ENCODE measurements at places on chromosomes 16 and 17. TPM values are rescaled to one million over a fixed set of nuclear protein-coding genes. Genes with fewer than 3 reads are reported as not detected.

Gene SECTM1
- total RNA-seq = 56.0 TPM

Gene C16orf78
- total RNA-seq = not detected

Gene CDRT15
- total RNA-seq = not detected

- DNase-seq = no peak
Observed at GRCh38 chr16:2830355-2830695, 222 bp downstream of the ZG16B start.

DNA sequence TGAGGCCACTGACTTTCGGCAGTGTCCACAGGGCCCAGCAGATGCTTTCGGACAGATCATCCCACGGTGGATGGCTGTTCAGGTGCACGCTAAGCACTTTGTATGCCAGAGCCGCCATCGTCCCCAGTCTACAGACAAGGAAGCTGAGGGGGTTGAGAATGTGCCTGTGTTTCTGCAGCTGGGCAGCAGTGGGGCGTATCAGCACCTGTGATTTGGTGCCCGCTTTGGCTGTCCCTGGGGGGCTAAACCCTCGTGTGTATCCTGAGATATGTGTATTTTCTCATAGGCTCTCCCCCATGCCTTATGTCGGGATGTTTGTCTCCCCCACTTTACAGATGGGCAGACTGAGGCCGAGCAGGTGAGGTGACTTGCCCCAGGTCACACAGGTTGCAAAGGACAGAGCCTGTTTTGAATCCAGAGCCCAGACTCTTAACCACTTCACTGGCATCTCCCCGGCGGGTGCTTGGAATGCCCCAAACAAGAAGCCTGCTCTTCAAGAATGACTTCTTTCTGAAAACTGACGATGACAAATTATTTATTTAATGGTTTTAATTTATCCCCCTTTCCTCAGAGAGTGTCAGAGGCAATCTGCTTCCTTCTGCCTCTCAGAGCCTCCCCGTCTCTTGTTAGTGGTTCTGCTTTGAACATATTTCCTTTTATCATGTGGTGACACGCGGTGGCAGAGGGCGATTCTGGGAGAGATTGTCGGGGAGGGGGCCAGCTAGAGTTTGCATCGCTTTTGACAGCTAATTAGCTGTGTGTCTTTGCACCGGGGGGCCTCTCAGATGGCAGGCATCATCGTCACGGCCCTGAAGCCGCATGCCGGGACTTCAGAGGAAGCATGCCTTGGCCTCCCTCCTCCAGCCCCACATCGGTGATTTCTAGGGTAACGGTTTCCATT, 149.6 kb upstream of the CIBAR2 start:
- no peak for DNase-seq

GRCh38 chr16:88385831-88386815, 3.4 kb downstream of the ZNF469 start:
- DNase-seq = no peak

DNA sequence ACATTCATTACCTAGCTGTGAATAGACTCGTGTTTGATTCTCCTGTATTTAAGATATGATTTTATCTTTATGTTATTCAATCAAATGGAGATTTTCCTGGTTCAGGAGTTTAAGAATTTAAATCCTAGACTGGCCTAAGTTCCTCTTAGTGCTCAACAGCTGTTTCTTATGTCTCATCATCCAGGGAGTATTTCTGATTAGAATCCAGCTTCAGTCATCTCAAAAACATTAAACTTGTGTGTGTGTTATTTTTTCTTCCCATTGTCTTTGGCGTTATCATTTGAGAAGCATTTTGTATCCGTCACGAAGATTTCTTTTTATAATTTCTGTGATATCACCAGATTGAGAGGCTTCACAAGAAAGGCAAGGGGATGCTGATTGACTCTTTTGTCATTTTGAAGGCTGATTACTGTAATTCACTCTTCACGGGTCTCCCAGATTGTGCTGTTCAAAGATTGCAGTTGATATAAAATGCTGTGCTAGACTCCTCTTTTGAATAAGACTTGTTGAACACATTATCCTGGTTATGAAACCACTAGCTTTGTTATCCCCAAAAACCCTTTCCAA, 204.8 kb downstream of the CDH8 start:
- no peak for DNase-seq

DNA sequence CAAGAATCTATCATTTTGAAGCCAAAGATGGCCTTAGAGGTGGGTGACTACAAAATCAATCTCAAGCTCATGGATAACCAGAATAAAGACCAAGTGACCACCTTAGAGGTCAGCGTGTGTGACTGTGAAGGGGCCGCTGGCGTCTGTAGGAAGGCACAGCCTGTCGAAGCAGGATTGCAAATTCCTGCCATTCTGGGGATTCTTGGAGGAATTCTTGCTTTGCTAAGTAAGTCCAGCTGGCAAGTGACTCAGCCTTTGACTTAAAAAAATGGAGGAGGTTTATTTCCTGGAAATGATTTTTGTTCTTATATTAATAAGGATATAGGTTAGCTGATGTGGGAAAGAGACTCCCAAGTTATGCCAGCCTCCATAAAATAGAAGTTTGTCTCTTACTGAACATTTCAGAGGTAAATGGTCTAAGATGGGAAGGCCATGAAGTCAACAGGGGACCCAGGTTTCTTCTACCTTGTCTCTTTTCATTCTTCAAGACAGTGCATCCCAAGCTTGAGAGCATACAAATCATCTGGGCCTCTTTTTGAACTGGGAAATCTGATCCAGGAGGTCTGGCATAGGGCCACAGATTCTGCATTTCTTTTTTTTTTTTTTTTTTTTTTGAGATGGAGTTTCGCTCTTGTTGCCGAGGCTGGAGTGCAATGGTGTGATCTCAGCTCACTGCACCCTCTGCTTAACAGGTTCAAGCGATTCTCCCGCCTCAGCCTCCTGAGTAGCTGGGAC, 19.8 kb upstream of the TANGO6 start:
- no peak for DNase-seq

Measured in PC-3 (cell line).